GM23338 (cell line): ENCODE measurements at places on chromosomes 16 and 17.
A peak's percentile ranks its signal among the peaks of the same experiment; 100 is the strongest.

DNA sequence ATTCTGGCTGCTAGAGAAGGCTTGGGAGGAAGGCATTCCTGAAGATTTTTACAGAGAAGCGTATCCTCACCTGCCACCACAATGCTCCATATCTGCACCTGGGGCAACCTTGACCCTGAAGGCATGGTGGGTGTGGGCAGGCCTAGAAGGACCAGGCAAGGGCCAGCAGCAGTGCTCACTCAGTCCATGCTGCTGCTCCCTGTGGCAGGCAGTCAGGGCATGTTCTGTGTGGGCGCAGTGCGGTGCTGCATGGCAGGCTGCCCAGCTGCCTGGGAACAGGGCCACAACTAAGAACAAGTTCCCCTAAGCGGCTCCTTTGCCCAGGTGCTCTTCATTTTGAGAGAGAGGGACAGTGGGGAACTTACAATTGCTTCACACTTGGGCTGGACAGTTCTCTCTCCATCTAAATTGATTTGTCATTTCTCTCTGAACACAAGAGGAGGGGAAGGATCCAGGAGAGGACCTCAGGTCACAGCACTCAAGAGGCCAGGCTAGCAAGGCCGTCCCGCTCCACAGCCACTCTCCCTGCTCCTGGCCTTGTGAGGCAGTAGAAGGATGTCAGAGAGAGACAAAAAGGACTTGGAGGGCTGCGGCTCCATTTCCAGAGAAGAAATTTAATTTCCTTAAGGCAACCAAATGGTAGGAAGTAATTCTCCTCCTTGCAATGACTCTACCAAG, 158.8 kb downstream of the AATF start:
- H3K4me1 ChIP-seq, result peaks cover 37% of the 10 kb centered on the region
- peak overlapping the region; percentile 45 for H3K27ac ChIP-seq
- no peaks in the 10 kb centered on the region for H3K27me3 ChIP-seq
- H3K4me3 ChIP-seq, result no peak overlapping the region
- H3K36me3 ChIP-seq, result peaks cover 16% of the 10 kb centered on the region
- DNase-seq, result no peak

GRCh38 chr16:3570420-3571062, 6.7 kb downstream of the NLRC3 start:
- no peaks in the 10 kb centered on the region for H3K27me3 ChIP-seq
- no peak overlapping the region for H3K27ac ChIP-seq
- H3K4me3 ChIP-seq, result no peak overlapping the region
- H3K4me1 ChIP-seq, result peaks cover 3% of the 10 kb centered on the region; the same call in 1 of the 2 replicates
- DNase-seq, result no peak

DNA sequence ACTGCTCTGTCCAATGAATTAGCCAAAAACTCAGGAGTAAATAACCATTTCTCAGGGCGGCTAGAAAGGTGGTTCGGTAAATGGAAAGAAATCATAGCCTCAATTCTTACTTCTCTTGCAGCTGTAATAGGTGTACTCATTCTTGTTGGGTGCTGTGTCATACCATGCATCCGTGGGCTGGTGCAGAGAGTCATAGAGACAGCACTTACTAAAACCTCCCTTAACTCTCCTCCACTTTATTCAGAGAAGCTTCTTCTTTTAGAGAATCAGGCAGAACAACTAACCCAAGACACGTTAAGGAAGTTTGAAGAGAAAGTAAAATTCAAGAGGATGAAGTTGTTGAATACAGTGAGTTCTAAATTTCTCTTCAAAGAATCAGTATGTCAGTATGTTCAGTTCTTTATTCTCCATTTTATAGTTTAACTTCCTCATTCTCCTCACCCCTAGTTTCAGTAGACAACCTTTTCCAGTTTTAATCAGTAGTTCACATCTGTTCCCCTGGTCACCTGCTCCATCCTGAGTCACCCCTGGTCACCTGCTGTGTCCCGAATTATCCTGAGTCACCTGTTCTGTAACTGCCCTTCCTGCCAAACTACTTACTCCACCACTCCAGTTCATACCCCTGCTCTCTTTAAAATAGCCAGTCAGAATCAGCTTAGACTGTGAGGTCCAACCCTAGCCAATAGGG, 85.9 kb downstream of the EMP2 start:
- no peaks in the 10 kb centered on the region; the same call in 1 of the 2 replicates for H3K36me3 ChIP-seq
- H3K27ac ChIP-seq, result no peak overlapping the region

GRCh38 chr16:86680162-86680561, 101.8 kb downstream of the FOXL1 start:
- H3K27ac ChIP-seq, result no peak overlapping the region
- H3K4me1 ChIP-seq, result no peaks in the 10 kb centered on the region
- no peak for DNase-seq
- H3K27me3 ChIP-seq, result no peaks in the 10 kb centered on the region

DNA sequence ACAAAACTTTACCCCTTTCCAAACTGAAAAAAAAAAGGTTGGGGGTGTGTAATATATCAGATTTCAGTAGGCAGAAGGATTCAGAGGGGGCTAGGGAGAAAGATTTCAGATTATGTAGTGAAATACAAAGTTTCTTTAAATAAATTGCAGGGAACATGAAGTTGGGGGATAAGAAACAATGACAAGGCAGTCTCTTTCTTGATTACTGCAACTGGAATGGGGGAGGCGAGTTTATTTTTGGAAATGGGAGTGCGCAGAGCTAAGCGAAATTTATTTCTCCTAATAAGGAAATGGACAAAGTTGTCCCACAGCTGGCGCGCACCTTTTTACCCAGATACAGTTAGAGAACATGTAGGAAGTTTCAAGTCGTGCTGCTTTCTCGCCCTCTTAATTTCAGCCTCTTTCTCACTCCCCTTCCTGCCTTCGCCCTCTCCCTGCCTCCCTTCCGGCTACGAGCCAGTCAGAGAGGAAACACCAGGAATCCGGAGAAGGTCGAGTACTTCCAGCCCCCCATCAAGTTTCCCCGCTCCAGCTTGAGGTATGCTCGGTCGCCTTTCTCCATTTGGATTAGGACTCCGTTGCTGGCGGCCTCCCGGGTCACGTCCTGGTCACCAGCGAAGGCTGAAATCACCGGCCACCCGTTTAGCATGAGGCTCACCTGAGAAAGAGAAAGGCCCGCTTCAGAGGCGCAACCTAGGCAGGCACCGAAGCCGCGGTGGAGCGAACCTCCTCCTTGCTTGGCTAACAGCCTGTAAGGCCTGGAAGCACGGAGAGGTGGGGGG, 2.5 kb downstream of the CBLN1 start:
- H3K27ac ChIP-seq, result no peak overlapping the region
- peaks cover 88% of the 10 kb centered on the region for H3K27me3 ChIP-seq
- no peaks in the 10 kb centered on the region for H3K36me3 ChIP-seq
- DNase-seq, result peak; percentile 62

- no peak for DNase-seq
- H3K36me3 ChIP-seq, result no peaks in the 10 kb centered on the region
- no peak overlapping the region for H3K27ac ChIP-seq
- H3K4me3 ChIP-seq, result no peak overlapping the region
- peaks cover 38% of the 10 kb centered on the region for H3K27me3 ChIP-seq
- H3K4me1 ChIP-seq, result peaks cover 13% of the 10 kb centered on the region
Measured at GRCh38 chr17:77779711-77780539, 178.6 kb upstream of the TNRC6C start.

DNA sequence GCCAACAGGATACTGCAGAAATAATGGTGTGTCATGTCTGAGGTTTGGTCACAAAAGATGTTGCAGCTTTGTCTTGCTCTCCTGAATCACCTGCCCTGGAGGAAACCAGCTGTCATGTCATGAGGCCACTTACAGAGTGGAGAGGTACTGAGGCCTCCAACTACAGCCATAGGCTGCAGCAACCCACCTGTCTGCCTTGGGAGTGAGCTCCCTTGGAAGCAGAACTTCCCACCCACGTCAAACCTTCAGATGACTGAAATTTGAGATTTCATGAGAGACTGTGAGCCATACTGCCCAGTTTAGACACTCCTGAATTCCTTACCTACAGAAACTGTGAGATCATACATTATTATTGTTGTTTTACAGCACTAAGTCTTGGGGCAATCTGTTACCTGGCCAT, 475.9 kb downstream of the HS3ST3B1 start:
- peaks cover 36% of the 10 kb centered on the region for H3K4me1 ChIP-seq
- H3K4me3 ChIP-seq, result no peak overlapping the region
- no peaks in the 10 kb centered on the region for H3K27me3 ChIP-seq
- no peak overlapping the region for H3K27ac ChIP-seq

DNA sequence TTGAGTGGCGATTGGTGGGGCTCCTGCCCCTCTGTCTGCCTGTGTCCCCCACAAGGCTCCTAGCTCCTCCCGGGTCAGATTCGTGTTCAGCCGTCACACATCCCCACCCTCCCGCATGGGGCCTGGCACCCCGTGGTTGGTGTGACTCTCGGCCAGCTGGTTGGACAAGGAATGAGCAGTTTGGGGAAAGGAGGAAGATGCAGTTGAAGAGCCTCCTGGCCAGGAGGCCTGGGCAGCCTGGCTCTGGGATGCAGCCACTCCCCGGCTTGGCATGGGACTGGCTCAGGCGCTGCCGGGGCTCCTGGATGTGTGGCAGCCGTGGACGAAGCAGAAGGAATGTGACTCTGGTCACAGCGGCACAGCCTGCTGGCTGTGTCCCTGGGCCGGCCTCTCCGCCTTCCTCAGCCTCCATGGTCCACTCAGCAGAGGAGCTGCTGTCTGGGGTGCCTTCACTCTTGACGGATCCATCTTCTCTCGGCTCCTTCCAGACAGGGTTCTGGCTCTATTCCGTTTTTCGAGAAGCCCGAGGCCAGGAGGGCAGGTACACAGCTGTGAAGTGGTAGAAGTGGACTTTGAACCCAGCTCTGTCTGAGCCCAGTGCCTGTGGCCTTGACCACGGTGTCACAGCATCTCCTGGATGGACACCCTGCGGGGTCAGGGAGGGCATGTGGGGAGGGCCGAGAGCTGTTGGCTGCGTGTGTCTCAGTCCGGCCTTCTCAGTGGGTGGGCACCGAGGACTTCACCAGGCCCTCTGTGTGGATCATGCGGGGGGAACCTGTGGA, 2.1 kb downstream of the TRAF7 start:
- peaks cover 18% of the 10 kb centered on the region; the same call in 1 of the 2 replicates for H3K4me1 ChIP-seq
- DNase-seq, result no peak
- H3K27ac ChIP-seq, result 0 out of 2 replicates have a peak overlapping the region, but pooled peaks have one; percentile 26
- peak overlapping the region; percentile 99; the same call in 1 of the 2 replicates for H3K4me3 ChIP-seq
- H3K27me3 ChIP-seq, result no peaks in the 10 kb centered on the region

- no peaks in the 10 kb centered on the region for H3K4me1 ChIP-seq
- H3K4me3 ChIP-seq, result no peak overlapping the region
- no peak overlapping the region for H3K27ac ChIP-seq
Measured at GRCh38 chr16:88407042-88407420, 24.3 kb downstream of the ZNF469 start.

DNA sequence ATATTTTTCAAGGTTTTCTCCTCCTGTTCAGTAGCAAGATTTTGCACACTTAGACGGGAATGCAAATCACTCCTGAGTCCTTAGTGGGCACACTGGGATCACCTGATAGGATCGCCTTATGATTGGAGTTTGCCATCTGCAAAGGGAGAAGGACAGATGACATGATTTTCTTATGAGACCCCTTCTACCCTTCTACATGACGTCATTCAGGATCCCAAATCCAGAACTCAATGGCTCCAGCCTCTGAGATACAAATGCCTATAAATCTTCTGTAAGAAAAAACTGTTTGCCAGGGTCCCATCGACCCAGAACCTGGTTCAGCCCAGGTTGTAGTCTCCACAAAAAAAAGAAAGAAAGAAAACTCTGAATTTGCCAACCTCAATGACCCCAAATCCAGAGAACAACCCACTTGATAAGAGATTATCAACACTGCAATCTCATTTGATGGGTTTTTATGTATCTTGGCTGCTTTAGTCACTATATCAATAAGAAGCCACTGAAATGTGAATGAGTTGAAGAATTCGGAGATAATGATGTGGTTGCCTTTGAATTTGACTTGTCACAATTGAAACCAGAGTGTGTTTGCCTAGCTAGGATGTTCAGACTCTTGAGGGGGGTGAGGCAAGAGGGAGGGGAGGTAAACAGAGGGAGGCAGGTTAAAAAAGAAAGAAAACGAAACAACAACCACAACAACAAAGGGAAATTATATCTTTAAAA, 6.7 kb downstream of the ZNF423 start:
- no peak overlapping the region for H3K4me3 ChIP-seq
- peaks cover 92% of the 10 kb centered on the region for H3K4me1 ChIP-seq
- DNase-seq, result no peak
- no peak overlapping the region for H3K27ac ChIP-seq
- no peaks in the 10 kb centered on the region for H3K36me3 ChIP-seq

- no peaks in the 10 kb centered on the region for H3K36me3 ChIP-seq
- H3K27me3 ChIP-seq, result no peaks in the 10 kb centered on the region
- H3K4me1 ChIP-seq, result peaks cover 3% of the 10 kb centered on the region; the same call in 1 of the 2 replicates
- no peak overlapping the region for H3K27ac ChIP-seq
- DNase-seq, result no peak
Measured at GRCh38 chr16:49588026-49588425, 214.4 kb downstream of the C16orf78 start.

DNA sequence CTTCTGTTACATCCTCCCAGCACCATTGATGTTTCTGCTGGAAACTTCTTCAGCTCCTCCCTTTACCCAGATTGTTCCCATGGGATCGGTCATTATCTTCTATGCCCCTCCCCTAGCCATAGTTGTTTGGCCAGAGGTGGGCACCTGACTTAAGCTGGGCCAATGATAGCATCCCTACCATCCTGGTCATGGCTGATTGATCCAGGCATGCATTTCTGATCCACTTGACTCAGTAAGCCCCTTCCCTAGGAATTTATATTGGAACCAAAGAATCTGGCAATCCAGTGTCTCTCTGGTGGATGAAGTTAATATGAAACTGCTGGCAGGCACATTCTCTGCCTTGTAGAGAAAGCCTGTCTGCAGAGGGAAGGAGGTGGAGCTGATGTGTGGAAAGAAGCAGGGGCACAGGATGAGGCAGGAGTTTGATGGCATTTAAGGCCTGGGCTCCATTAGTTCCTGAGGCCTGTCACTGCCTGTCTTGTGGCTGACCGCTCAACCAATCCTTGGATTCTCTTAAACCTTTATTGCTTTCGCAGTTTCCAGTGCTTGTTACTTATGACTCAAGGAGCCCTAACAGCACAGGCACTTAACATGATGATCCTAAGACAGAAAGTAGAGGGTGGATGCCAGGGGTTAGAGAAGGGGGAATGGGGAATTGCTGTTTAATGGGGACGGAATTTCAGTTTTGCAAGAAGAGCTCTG, 152.4 kb downstream of the ABCC12 start:
- H3K36me3 ChIP-seq, result no peaks in the 10 kb centered on the region
- no peak overlapping the region for H3K27ac ChIP-seq
- H3K4me3 ChIP-seq, result no peak overlapping the region
- DNase-seq, result peak; percentile 58
- no peaks in the 10 kb centered on the region for H3K27me3 ChIP-seq
